GM23248 (cell line): ENCODE measurements at places on chromosomes 1 and 21. TPM values are rescaled to one million over a fixed set of nuclear protein-coding genes. Genes with fewer than 3 reads are reported as not detected.
A peak's percentile ranks its signal among the peaks of the same experiment; 100 is the strongest.

GRCh38 chr1:179036844-179037465, 11.3 kb downstream of the FAM20B start:
- H3K4me3 ChIP-seq = peak overlapping the region; percentile 16; the same call in 1 of the 2 replicates
- no peaks in the 10 kb centered on the region for H3K27me3 ChIP-seq
- H3K36me3 ChIP-seq = no peaks in the 10 kb centered on the region
- 0 out of 2 replicates have a peak overlapping the region, but pooled peaks have one; percentile 32 for H3K27ac ChIP-seq
- peaks cover 63% of the 10 kb centered on the region for H3K4me1 ChIP-seq
- peak; percentile 72 for DNase-seq

DNA sequence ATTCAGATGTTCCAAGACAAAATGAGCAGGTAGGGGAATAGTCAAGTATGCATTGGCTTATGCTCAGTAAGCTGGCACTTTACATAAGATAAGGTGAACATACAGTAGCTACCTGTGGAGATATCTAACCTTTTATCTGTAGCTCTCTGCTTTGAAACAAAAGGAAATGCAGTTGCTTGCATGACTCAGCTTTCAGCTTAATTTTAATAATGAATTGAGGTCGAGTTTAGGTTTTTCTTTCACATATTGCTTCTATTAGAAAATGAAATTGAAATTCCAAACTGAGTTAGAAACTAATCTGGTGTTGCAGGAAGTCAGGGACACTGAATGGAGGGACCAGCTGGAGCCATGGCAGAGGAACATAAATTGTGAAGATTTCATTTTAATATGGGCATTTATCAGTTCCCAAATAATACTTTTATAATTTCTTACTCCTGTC, 8.3 kb downstream of the FRRS1 start:
- DNase-seq = no peak
- no peaks in the 10 kb centered on the region for H3K36me3 ChIP-seq
- H3K27ac ChIP-seq = no peak overlapping the region
- no peaks in the 10 kb centered on the region for H3K27me3 ChIP-seq
- H3K4me1 ChIP-seq = peaks cover 20% of the 10 kb centered on the region

DNA sequence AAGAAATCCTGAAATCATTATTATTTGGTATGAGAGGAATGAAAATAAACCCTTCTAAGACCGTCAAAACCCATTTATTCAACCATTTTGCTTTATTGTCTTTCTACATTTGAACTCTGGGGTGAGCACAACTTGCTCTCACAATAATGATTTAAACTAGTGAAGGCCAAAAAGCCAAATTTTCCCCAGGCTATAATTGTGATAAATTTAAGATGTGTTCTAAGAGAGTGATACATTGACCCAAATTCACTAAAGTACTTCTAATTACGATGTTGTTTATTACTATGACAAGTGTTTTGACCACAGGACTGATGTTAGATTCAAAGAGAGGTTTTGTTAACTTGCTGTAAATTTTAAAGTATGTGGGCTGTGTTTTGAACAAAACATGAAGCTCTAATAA, 670.9 kb upstream of the NR5A2 start:
- H3K27ac ChIP-seq = no peak overlapping the region
- peaks cover 15% of the 10 kb centered on the region; the same call in 1 of the 2 replicates for H3K27me3 ChIP-seq
- H3K4me1 ChIP-seq = no peaks in the 10 kb centered on the region
- H3K36me3 ChIP-seq = no peaks in the 10 kb centered on the region
- H3K4me3 ChIP-seq = no peak overlapping the region

DNA sequence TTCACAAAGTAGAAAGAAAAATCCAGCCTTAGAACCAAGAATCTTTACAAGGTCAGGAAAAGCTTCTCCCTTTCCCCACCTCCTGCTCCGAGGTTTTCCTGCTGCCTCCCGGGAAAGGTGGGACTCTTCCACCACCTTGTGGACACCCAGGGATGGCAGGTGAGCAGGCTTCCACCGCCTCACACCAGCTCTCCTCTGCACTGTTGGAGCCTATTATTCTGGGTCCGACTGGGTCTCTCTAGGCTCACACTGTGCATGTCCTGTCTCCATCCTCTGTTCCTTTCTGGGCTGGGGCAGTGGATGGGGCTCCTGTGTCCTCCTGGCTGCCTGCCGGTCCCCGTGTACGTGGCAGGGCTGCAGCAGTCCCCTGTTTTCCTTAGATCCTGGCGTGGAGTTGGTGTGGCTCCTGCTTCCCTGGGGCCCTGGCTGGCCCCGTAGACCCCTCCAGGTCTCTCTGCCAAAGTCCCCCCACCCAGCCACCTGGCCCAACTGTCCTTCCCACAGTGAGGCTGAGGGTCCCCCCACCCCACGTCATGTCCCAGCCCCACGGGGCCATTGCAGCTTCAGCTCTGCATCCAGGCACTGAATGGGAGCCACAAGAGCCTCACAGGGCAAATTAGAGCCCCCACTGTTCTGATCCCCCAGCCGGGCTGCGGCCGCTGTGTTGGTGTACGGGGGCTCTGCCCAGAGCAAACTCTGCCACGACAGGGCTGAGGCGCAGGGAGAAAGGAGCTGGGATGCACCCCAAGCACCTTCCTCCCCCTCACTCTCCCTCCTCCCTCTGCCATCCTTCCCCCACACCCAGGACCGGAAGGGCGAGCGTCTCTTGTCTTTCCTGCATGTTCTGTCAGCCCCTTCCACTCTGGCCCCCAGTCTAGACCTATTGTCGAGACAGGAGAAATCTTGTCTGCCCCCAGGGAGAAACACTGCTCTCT, 3.3 kb upstream of the SLC45A1 start:
- peak; percentile 87 for DNase-seq
- no peak overlapping the region for H3K4me3 ChIP-seq
- no peak overlapping the region for H3K27ac ChIP-seq
- no peaks in the 10 kb centered on the region for H3K36me3 ChIP-seq
- no peaks in the 10 kb centered on the region for H3K27me3 ChIP-seq

DNA sequence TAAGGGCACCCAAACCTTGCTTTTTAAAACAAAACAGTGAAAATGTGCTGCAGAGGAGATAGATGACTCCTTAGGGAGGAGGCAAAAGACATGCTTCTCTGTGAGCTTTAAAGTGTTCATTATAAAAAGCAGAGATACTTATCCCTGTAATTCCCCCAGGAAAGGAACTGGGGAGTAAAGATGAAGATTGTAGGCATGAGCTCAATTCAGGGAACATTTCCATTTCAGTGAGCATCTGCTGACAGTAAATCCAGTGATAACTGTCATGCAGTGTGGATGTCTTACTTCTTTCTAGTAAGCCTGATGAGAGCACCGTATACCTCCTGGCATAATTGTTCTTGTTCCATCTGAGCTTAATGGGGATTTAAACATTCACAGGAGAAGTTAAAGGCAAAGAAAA, 1296.5 kb downstream of the MRPL39 start:
- no peaks in the 10 kb centered on the region for H3K36me3 ChIP-seq
- H3K4me3 ChIP-seq = no peak overlapping the region
- H3K4me1 ChIP-seq = no peaks in the 10 kb centered on the region
- H3K27ac ChIP-seq = no peak overlapping the region

GRCh38 chr1:25245809-25246599, 1.2 kb downstream of the RSRP1 start:
- peaks cover 51% of the 10 kb centered on the region for H3K36me3 ChIP-seq
- peak overlapping the region; percentile 96 for H3K27ac ChIP-seq
- H3K4me3 ChIP-seq = peak overlapping the region; percentile 85
- DNase-seq = peak; percentile 61

DNA sequence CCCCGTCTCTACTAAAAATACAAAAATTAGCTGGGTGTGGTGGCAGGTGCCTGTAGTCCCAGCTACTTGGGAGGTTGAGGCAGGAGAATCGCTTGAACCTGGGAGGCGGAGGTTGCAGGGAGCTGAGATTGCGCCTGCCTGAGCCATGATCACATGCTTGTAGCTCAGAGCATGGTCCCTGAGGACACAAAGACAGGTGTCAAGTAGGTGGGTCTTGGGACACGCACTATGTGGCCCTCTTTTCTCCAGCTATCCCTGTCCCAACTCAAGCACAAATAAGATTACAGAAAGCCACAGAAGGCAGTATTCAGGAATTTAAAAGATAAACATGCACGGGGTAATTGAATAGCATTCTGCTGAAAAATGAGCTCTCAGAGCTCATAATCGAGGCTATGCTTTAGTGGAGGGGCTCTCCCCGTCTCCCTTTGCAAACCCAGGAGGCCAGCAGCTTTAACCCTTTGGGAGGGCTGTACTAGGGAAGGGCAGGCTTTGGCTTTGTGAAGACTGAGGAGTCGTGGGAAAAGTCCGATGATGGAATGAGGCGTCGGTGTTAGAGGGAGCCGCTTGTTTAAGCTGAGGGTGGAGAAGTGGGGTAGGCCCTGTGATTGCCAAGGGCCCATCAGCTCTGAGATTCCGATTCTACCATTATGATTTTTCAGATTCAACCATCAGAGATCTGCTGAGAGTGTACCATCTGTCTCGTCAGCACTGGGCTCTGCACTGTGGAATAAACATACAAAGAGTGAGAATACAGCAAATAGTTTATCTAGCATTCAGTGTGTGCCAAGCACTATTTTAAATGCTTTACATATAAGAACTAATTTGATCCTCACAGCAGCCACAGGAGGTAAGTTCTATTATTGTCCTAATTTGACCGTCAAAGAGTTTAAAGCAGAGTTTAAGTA, 59.7 kb upstream of the CD34 start:
- no peak overlapping the region for H3K27ac ChIP-seq
- no peaks in the 10 kb centered on the region for H3K36me3 ChIP-seq
- peaks cover 18% of the 10 kb centered on the region; the same call in 1 of the 2 replicates for H3K27me3 ChIP-seq
- no peak for DNase-seq
- H3K4me1 ChIP-seq = no peaks in the 10 kb centered on the region

GRCh38 chr1:48073798-48074530, 76.8 kb upstream of the TRABD2B start:
- H3K4me3 ChIP-seq = no peak overlapping the region
- no peak for DNase-seq
- H3K36me3 ChIP-seq = no peaks in the 10 kb centered on the region
- H3K4me1 ChIP-seq = no peaks in the 10 kb centered on the region
- H3K27me3 ChIP-seq = peaks cover 12% of the 10 kb centered on the region; the same call in 1 of the 2 replicates
- no peak overlapping the region for H3K27ac ChIP-seq

DNA sequence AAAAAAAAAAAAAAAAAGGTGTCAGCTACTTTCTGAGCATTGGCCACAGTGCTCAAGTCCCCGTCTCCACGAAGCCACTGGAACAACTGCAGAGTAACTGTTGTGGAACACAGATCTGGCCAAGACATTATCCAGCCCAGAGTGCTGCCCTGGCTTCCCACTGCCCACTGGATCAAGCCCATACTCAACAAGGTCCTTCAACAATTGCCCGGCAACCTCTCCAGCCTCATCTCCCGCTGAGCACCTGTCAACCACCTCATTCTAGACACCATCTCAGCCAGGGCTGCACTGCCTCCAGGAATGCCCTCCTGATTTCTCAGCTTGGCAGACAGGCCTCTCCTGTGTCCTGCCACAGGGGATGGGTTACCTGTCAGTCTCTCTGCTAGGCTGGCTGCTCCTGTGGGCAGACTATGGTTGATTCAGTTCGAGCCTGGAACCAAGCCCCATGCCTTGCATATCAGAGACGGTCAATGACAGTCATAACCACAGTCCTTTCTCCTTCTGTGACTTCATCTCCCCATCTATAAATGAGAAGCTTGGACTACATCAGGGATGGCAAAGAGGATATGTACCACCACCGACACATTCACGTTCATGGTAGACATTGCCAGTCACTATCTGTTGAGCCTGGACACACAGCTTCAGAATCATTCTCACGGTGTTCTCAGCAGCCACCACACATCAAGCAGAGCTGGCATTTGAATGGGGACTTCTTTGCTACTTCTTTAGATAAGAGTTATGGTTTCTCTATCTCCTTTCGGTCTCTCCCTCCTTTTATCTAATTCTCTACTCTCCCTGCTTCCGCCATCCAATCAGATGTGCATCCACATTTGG, 76.9 kb downstream of the MRPL37 start:
- DNase-seq = no peak
- H3K36me3 ChIP-seq = no peaks in the 10 kb centered on the region; the same call in 1 of the 2 replicates
- peaks cover 40% of the 10 kb centered on the region for H3K4me1 ChIP-seq
- H3K27ac ChIP-seq = no peak overlapping the region
- no peaks in the 10 kb centered on the region for H3K27me3 ChIP-seq
- H3K4me3 ChIP-seq = no peak overlapping the region

DNA sequence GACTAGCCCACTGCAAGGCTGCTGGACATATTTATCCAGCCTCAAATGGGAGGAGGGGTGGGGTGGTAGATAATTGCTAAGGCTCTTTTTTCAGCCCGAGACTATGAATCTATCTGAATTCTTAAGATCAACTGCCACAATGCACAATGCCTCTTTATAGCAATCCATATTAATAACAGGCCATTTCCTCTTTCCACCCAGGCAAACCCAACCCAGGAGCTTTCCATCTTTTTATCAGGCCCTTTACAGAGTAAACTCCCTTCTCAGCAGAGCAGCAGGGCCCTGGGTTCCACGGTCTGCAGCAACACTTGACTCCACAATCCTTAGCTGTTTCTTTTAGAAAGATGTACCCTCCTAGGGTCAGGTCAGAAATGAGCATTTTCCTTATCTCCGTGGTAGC, 806 bp downstream of the DDOST start:
- no peak overlapping the region for H3K27ac ChIP-seq
- H3K4me1 ChIP-seq = peaks cover 10% of the 10 kb centered on the region
- no peaks in the 10 kb centered on the region for H3K27me3 ChIP-seq
- peak; percentile 28 for DNase-seq
- H3K36me3 ChIP-seq = no peaks in the 10 kb centered on the region

DNA sequence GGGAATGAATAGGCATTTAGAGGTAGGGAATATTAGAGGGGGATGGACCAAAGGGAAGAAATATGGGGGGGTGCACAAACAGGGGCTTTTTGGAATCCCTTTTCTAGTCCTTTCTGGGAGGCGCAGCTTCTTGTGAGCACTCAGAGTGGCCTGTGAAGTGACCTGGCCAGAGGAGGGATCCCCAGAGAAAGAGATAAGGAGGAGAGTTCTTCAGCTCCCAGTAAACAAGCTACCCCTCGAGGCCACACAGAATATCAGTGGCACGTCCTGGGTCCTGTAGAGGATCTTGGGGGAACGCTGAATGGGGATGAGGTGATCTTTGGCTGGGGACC, 19.4 kb downstream of the VANGL2 start:
- H3K36me3 ChIP-seq = no peaks in the 10 kb centered on the region
- H3K4me3 ChIP-seq = no peak overlapping the region
- no peak overlapping the region for H3K27ac ChIP-seq
- H3K27me3 ChIP-seq = peaks cover 14% of the 10 kb centered on the region
- DNase-seq = no peak

DNA sequence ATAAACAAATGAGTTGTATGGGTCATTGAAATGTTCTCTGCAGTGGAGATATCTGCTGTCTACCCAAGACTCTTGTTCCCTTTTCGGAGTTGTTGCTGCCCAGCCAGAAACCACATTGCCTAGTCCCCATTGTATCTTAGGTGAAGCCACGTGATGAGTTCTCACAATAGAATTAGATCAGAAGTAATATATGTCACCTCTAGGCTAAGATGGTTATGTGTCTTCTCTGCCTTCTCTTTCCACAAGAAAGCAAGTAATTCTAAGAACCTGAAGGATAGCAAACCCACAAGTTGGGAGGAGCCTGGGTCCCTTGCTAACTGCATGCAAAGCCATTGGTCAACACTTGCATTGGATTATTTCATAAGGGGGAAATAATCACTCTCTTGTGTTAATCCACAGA, 76.6 kb downstream of the ADCY10 start:
- H3K4me3 ChIP-seq = no peak overlapping the region
- no peaks in the 10 kb centered on the region for H3K36me3 ChIP-seq
- H3K4me1 ChIP-seq = no peaks in the 10 kb centered on the region
- DNase-seq = no peak
- no peaks in the 10 kb centered on the region for H3K27me3 ChIP-seq

- no peak for DNase-seq
These were observed 30.1 kb downstream of the CDKN2C start for GRCh38 chr1:51000160-51000559.

RPS6KC1 gene
- total RNA-seq = 16.4 and 27.2 TPM in 2 replicates

SLC5A3 gene
- 9.5 and 10.8 TPM in 2 replicates for total RNA-seq

CYP4Z1 gene
- total RNA-seq = not detected in 2 replicates

GABRD gene
- not detected in 2 replicates for total RNA-seq

SUCO gene
- total RNA-seq = 21.1 and 24.3 TPM in 2 replicates

LCE3D gene
- total RNA-seq = 0.51 TPM in 1 of 2 replicates, not detected in the other

ANGPTL3 gene
- total RNA-seq = not detected in 2 replicates

PLA2G2C gene
- not detected in 2 replicates for total RNA-seq
